ENCODE measurements at places on chromosomes 16 and 17. TPM values are rescaled to one million over a fixed set of nuclear protein-coding genes. Genes with fewer than 3 reads are reported as not detected.

DNA sequence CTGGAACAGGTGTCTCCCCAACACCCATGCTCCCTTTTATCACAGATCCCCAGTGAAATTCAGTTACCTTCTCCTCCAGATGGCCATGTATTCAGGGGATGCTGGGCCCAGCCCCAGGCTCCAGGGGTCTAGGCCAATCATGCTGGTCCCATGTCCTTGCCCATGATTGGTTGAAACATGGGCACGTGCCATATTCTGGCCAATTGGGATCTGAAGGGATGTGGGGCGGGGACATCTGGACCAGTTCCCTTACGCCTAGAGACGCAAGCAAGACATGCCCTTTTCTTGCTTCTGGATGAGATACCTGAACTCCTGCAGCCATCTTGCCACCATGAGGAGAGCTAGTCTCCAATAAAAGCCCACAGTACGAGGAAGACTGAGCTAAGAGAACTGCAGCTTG is 31.0 kb upstream of the ST6GALNAC1 start:
- DNase-seq = no peak

The KRT31 gene
- not detected for total RNA-seq

GRCh38 chr16:50862818-50863643 is 121.1 kb downstream of the CYLD start:
- no peak for DNase-seq

The TAX1BP3 gene
- total RNA-seq = 228 TPM

DNA sequence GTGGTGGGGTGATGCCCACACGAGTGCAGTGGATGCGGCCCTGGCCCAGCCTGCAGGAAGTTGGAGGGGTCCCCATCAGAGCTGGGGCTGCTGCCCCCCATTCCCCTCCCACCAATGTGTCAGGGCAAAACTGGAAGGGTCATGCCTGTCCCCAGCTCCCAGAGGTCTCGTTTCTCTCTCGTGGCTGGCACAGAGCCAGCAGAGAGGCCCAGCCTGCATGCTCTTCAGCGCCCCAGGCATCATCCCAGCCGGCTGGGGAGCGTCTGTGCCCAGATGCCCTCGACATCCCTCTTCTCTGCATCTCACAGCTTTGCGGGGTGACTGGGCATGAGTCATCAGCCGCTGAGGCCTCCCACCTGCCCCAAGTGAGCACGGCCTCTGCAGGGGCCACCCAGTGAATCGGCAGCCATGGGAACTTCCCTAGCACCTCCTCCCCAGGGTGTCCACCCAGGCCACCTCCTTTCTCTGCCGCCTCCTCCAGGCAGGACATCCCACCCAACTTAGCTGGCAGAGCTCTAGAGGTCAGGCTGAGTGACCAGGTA is 9.8 kb upstream of the CSNK1D start:
- peak; percentile 85 for DNase-seq

DNA sequence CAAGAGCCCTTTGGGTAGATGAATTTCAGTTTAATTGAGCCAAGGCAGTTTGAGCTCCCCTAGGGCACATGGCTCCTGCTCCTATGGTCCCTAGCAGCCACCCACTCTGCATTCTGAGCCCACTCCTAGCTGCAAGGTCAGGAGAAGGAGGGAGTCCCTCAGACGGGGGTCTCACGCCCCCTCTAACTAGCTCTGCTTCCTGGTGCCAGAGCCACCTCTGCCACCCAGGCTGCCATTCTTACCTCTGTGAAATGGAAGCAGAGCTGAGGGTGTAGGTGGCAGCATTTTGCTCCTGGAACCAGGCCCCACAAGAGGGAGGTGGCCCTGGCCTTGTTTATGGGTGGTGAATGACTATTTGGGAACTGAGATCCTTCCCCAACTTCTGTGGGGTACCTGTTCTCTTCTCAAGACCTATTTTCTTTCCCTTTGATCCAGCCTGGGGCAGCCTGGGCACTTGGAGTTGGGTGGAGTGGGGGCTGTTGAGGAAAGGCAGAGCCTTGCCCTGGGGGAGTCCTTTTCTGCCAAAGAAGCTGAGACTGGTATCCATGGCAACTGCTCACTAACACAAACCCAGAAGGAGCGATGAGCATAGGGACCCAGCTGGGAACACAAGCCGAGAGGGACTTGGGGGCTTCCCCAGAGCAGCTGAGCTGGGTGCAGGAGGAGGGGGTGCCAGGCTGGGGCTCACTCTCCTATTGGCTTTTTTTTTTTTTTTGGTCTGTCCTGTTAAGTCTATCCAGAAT is 4.8 kb downstream of the SPNS2 start:
- DNase-seq = no peak

- DNase-seq = no peak
Measured at GRCh38 chr17:4648741-4649140, 7.3 kb upstream of the ALOX15 start.

- DNase-seq = no peak
Measured at GRCh38 chr16:22423716-22424115, 49.3 kb upstream of the CDR2 start.

DNA sequence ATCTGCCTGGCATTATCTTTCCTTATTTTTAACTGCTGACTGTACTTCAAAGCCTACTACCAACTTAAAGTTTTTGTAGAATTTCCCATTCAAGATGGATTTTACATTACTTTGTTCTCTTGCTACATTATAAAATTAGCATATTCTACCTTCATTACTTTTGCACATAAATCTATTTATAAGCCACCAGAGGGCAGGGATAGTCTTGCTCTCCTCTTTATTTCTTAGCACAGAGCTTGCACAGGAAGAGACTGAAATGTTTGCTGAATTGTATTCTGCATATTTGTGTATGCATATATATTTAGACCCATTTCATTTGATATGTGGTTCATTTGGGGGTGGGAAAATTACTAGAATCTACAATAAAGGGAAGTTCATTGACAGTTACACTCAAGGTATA is 108.0 kb downstream of the SKAP1 start:
- DNase-seq = peak; percentile 10

Measured in fibroblast of villous mesenchyme (primary cell).